ENCODE measurements at places on chromosomes 2 and 18.

- no peak for DNase-seq
Observed at GRCh38 chr2:142435847-142436246, 305.0 kb upstream of the LRP1B start.

DNA sequence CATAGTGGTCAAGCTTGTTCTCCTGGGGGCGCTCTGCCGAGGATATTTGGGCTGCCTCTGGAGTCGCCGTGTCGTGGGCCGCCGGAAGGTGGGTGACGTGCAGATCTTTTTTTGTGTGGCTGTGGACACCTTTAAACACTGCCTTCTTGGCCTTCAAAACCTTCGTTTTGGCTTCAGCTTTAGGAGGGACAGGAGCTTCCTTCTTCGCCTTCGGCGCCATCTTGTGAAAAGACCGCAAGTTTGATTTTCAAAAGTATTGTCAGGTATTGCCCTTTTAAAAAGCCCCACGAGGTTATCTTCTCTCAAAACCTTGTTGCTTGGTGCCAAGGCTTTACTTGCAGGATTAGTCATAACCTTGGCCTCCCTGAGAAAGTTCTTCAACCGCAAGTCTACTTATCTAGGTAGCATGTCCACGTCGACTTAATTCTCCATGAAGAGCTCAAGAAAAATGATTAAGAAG, 20.8 kb downstream of the LAMA3 start:
- no peak for DNase-seq

- DNase-seq, result no peak
Observed at GRCh38 chr2:72395096-72395495, 247.4 kb upstream of the CYP26B1 start.

DNA sequence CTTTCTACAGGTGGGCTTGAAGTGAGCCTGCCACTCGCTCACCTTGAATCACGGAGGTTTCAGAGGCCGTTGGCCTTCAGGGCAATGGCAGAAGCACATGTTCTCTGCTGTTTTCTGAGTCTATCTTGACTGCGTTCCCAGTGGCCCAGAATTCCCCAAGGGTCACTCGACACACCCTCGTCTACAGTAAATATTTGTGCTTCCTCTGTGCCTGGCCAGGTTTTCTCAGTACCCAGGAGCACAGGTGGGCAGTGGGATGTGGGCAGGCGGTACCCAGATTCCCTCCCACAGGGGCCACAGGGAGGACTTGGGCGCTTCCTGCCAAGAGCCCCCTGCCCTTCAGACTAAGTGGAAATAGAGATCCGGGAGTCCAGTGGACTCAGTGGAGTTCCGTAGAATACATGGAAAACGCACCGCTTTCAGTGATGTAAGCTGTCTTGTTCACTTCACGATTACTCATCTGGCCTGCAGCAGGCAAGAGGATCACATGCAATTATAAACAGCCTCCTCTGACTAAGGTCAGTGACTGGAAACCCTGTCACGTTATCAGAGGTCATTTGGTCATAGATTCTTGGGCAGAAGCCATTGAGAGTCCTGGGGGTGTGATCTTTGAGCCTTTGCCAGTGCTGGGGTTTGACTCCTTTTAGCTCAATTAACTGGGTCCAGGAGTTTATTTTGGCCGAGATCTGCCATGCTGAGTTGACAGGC, 179.8 kb downstream of the NEDD4L start:
- no peak for DNase-seq

GRCh38 chr18:48989304-48990303, 38.8 kb upstream of the SMAD7 start:
- no peak for DNase-seq
